Cortex of kidney (tissue), 1 donor: ENCODE measurements at places on chromosomes 16 and 17.

- no peak for DNase-seq
Observed at GRCh38 chr17:69176457-69176795, 34.7 kb upstream of the ABCA6 start.

GRCh38 chr17:15886804-15887203 lies 58.1 kb upstream of the ADORA2B start:
- DNase-seq, result no peak

DNA sequence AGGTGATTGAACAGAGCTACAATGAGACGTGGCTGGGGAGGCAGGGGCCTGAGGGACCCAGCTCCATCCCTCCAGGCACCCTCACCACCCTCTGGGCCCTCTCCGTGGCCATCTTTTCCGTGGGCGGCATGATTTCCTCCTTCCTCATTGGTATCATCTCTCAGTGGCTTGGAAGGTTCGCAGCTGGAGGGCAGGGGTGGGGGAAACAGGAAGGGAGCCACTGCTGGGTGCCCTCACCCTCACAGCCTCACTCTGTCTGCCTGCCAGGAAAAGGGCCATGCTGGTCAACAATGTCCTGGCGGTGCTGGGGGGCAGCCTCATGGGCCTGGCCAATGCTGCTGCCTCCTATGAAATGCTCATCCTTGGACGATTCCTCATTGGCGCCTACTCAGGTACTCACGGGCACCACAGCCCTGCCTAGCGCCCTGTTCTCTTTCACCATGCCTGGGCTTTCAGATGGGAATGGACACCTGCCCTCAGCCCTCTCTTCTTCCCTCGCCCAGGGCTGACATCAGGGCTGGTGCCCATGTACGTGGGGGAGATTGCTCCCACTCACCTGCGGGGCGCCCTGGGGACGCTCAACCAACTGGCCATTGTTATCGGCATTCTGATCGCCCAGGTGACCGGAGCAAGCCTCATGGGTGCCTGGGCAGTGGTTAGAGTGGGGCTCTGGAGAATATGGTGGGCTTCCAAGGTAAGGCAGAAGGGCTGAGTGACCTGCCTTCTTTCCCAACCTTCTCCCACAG lies 2.1 kb downstream of the SLC2A4 start:
- DNase-seq, result no peak

- no peak for DNase-seq
Observed at GRCh38 chr16:49603956-49604355, 230.4 kb downstream of the C16orf78 start.

DNA sequence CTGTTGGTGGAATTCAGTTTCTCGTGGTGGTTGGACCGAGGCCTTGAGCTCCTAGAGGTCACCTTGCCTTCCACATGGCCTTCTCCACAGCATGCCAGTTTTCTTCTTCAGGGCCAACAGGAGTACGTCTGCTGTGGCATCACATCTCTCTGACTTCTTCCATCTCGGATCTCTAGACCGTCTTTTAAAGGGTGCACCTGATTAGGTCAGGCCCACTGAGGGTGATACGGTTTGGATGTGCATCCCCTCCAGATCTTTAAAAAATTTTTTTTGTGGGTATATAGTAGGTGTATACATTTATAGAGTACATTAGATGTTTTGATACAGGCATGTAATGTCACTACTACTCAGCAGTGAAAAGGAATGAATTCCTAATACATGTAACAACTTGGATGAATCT lies 58.3 kb upstream of the BRD7 start:
- DNase-seq, result no peak

DNA sequence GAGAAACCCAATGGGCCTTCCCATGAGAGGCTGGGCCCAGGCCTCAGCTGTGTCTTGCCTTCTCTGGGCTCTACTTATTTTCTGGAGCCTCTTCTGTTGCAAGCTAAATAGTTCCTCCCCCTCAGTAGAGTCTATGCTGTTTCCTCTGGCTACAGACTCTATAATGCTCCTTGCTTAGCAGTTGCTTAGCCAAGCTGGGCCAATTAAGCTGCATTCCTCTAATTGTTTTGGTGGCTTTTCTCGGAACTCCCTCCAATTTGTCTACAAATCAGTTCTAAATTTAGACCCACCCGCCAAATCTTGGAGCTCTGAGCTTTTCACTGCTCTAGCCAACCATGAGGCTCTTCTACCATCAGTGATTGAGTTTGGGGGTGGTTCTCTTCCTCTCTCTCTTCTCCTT lies 302.7 kb upstream of the ASIC2 start:
- no peak for DNase-seq

- DNase-seq, result no peak
Observed at GRCh38 chr16:10828851-10829366, 10.3 kb upstream of the TVP23A start.

DNA sequence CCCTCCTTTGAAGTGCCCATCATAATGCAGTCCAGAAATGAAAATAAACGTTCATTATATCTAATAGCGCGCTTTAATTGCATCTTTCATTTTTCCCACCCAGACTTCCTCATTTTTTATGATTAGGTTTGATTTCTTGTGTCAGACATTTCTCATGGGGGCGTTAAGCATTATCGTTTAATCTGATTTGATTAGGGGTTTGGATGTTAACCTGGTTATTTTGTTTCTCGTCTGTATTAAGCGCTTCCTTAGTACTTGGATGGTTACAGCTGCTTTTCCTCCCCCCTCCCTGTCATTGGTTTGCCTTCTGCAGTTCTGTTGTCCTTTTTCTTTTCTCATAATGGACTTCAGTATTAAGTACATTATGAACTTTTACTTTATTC lies 540 bp downstream of the MFSD11 start:
- no peak for DNase-seq
